Skeletal muscle tissue (tissue), 5 donors: ENCODE measurements at places on chromosomes 16 and 17. TPM values are rescaled to one million over a fixed set of nuclear protein-coding genes. Genes with fewer than 3 reads are reported as not detected.

CTRB1 gene
- total RNA-seq = not detected

CACNA1G gene
- total RNA-seq = 3.7 TPM

ALOX15 gene
- 0.52 TPM for total RNA-seq

USB1 gene
- total RNA-seq = 2.1 TPM

MYH2 gene
- 43.8 TPM for total RNA-seq

SPATA33 gene
- total RNA-seq = 2.1 TPM

NPIPB9 gene
- total RNA-seq = 4.2 TPM

DRC7 gene
- total RNA-seq = not detected

CBX1 gene
- 39.1 TPM for total RNA-seq

COPRS gene
- total RNA-seq = 39.7 TPM

METTL26 gene
- total RNA-seq = 32.4 TPM

FBXL19 gene
- total RNA-seq = 5.2 TPM

DPEP1 gene
- total RNA-seq = not detected

MEFV gene
- 0.52 TPM for total RNA-seq

SYT17 gene
- 2.6 TPM for total RNA-seq

RUNDC3A gene
- total RNA-seq = 6.8 TPM

MAP2K3 gene
- total RNA-seq = 11.5 TPM

KRTAP2-3 gene
- total RNA-seq = not detected

METTL2A gene
- 18.3 TPM for total RNA-seq

DNAH9 gene
- total RNA-seq = 1.0 TPM

C1QTNF1 gene
- total RNA-seq = 6.8 TPM

PPP1R27 gene
- total RNA-seq = 35.0 TPM

CDRT15 gene
- total RNA-seq = not detected

MILR1 gene
- 10.4 TPM for total RNA-seq

SYNGR3 gene
- total RNA-seq = 0.52 TPM

PDILT gene
- total RNA-seq = not detected

C1QTNF8 gene
- not detected for total RNA-seq

RNF213 gene
- 63.2 TPM for total RNA-seq

MYH3 gene
- 6,986 TPM for total RNA-seq

MT4 gene
- total RNA-seq = not detected

ACE gene
- 7.8 TPM for total RNA-seq

HOXB9 gene
- not detected for total RNA-seq

FSCN2 gene
- 1.0 TPM for total RNA-seq

TBC1D3K gene
- not detected for total RNA-seq

TAC4 gene
- total RNA-seq = 2.1 TPM

TBX6 gene
- not detected for total RNA-seq

MGAT5B gene
- total RNA-seq = not detected

ZNF18 gene
- total RNA-seq = 17.2 TPM

RNF222 gene
- not detected for total RNA-seq

FBXW10 gene
- total RNA-seq = not detected

MYOCD gene
- 0.52 TPM for total RNA-seq

RND2 gene
- under 0.01 TPM for total RNA-seq

TEKT3 gene
- not detected for total RNA-seq

EFCAB5 gene
- total RNA-seq = 2.6 TPM

CCL7 gene
- total RNA-seq = not detected

UBN1 gene
- total RNA-seq = 11.0 TPM

NPIPB8 gene
- total RNA-seq = not detected

KRTAP1-5 gene
- total RNA-seq = not detected

ASPHD1 gene
- total RNA-seq = not detected

CDH8 gene
- 1.0 TPM for total RNA-seq

IGFBP4 gene
- total RNA-seq = 76.2 TPM

KRT17 gene
- total RNA-seq = 2.1 TPM

BAIAP3 gene
- total RNA-seq = 1.0 TPM
